ENCODE measurements at places on chromosomes 12 and 14.

GRCh38 chr12:29807129-29807528 lies 23.4 kb upstream of the TMTC1 start:
- no peak for DNase-seq

DNA sequence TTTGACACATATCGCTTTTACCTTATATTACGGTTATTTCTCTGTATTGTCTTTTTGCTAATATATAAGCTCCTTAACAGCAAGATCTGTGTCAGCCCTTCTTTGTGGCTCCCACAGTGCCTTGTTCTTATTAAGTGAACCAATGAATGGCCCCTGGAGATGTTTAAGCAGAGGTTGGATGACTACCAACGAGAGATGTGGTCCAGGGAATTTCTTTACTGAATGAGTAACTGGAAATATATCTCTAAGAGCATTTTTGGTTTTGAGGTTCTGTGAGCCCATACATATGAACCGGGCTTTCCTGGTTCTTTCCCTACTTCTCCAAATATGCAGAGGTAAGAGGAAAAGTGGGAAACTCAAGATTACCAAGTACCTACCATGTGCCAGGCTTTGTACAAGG lies 23.5 kb downstream of the CALCOCO1 start:
- no peak for DNase-seq

DNA sequence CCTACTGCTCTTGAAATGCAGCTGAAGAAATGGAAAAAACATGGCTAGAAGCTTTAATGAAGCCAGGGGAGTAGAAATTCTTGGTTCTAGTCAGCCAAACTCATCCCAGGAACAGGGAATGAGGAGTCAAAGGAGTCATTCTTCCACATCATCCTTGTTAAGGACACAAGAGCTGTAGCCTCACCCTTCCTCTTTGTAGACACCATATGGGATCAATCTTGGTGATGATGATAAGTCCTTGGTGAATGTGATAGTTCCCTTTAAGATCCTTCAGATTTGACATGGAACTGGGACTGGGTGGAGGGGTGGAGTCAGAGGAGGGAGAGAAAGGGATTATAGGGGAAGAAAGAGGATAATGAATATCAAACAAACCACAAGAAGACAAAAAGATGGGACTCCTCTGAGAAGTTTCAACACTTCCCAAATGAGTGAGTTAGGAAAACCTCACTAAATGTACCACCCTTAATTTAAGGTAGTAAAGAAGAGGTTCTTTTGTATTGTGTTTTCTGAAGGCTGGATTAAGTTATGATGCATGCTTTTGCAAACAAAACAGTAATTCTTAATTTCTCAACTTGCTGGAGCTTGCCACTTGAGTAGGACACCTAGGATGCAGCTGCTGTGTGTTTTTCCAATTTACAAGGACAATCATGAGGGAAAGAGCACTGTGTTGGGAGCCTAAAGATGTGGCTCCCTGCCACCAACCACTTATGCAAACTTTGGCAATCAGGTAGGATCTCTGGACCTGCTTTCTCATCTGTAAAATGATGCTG lies 104.0 kb downstream of the WIF1 start:
- no peak for DNase-seq

DNA sequence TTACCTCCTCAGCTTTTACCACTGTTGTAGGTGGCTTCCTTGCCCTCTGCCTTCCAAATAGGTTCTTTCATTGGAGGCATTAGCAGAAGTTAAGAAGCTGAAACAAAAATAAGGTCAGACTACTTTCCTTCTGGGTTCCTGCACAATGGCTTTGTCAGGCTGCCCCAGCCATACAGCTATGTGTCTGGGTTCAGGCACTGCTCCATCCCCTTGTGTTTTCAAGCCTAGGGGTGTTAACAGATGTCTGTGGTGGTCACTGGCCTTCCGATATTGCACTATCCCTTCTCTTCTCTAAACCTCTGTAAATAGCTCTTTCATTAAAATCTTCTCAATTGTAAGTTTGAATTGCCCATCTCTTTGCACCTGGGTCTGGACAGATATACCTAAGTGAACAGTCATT lies 728.9 kb downstream of the SLC16A7 start:
- DNase-seq: no peak

DNA sequence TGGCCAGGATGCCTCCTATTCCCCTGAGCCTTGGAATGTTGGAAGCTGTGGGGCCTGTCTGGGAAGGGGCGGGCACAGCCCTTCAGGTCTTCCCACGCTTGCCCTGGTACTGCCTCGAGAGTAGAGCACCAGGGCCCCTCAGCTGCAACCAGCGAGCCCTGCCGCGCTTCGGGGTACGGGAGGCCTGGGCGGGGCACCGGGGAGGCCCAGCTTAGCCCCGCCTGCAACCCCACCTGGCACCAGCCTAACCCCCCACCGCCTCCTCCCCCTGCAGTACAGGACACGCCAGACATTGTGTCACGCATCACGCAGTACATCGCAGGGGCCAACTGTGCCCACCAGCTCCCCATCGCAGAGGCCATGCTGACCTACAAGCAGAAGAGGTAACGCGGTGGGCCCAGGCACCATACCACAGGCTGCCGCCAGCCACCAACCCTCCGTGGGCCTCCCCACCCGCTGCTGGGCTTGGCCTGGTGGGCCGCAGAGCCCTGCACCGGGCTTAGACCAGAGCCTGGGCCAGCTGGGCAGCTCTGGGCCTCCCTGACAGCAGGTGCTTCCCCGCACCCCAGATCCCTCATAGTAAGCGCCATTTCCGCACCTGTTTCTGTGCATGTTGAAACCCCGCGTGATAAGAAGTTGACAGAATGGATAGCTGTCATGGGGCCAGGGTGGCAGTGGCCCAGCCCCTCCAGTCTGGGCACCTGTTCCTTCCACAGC lies 13.6 kb upstream of the TEX22 start:
- DNase-seq: no peak

DNA sequence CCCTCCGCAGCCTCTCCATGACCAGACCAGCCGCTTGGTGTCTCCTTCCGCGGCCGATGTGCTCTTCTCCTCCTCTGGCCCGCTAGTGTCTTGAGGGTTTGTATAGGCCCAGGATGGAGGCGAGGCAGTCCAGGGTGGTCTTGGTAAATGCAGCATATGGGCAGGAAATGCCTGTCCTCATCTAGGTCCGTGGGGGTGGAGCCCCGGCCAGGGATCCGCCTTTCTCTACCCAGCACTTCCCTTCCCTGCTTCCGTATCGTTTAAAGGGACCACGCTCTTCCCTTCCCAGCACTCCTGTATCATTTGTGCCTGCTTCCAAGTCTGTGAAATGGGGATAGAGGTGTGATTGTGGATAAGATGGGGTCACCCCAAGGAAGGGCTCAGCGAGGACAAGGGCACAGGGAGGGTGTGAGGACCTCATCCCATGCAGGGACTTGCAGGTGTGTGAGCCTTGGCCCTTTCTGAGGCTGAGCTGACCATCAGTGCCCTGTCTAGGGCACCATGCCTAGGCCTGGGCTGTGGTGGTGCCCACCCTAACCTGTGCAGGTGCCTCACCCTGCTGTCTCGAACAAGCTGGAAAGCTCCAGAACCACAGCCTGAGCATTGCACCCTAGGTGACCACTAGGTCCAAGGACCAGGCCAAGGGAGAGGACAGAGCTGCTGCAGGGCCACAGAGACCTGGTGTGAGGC lies 326.8 kb upstream of the RTL1 start:
- no peak for DNase-seq

DNA sequence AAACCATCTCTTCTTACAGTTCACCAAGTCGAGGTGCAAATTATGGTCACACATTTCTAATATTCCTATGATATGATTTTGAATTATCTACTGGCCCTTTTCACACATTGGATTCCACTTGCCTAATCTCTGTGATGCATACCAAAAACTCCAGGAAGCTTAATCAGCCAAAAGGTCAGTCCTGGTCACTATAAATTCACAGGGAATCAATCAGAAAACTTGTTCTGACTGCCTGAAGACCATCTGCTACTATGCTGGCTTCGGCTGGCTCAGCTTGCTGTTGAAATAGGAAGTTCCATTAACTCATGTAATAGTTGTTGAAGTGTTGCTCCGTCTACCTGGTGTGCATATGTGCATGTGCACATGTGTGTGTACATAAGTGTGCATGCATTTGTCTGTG lies 142.8 kb upstream of the FLRT2 start:
- no peak for DNase-seq

- no peak for DNase-seq
These were observed 153.9 kb upstream of the EGLN3 start for GRCh38 chr14:34104489-34105397.

- no peak for DNase-seq
These were observed 6.7 kb downstream of the KRT7 start for GRCh38 chr12:52239767-52240166.

- DNase-seq: no peak
These were observed 72.0 kb downstream of the SYNE3 start for GRCh38 chr14:95444132-95445129.

DNA sequence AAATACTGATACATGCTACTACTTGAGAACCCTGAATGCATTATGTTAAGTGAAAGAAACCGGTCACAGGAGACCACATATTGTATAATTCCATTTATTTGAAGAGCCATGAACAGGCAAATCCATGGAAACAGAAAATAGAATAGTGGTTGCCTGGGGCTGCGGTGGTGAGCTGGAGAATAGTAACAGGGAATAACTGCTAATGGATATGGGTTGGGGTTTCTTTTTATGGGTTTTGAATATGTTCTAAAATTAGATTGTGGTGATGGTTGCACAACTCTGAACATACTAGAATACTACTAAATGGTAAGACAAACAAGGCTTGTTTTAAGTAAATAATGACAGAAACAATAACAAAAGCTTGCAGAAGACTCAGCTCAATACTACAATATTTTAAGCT lies 293.0 kb downstream of the BTG1 start:
- DNase-seq: no peak

- DNase-seq: no peak
These were observed 232.8 kb upstream of the FBXO33 start for GRCh38 chr14:39665075-39665475.

- DNase-seq: peak; percentile 7
These were observed 36.5 kb downstream of the FBXO33 start for GRCh38 chr14:39395555-39396254.
